ENCODE measurements at places on chromosomes 2 and 18.
A peak's percentile ranks its signal among the peaks of the same experiment; 100 is the strongest.

DNA sequence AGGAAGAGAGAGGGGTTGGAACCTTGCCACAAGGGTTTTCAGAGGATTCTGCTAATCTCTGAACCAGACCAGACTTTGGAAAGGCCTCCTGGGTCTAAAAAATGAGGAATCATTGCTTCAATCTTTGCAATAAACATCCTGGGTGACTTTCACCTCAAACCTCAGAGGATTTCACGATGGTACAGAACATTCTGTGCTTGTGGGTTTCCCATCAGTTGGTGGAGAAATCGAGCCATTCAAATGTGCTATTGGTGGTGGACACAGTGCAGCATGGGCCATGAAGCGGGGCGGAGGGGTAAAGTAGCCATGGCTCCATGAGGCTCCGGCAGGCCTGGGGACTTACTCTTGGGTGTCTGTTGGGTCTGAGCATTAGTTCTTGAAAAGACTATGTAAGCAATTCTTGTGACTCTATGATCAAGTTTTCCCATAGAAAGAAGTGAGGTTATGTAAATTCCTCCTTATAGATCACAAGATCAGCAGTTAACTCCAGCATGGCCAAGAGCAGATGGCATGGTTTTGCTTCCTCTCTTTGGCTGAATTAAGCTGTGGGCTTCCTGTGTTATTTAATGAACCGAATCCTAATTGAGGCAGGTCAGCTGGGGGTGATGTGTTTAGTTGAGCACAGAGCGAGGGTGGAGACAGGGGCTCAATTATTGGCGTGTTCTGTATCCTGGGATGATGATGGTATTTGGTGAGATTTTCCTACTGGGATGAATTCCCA lies 1.9 kb upstream of the IL1R2 start:
- DNase-seq, result no peak

- DNase-seq, result peak; percentile 52
Measured at GRCh38 chr18:77650799-77651385, 401.2 kb downstream of the GALR1 start.

DNA sequence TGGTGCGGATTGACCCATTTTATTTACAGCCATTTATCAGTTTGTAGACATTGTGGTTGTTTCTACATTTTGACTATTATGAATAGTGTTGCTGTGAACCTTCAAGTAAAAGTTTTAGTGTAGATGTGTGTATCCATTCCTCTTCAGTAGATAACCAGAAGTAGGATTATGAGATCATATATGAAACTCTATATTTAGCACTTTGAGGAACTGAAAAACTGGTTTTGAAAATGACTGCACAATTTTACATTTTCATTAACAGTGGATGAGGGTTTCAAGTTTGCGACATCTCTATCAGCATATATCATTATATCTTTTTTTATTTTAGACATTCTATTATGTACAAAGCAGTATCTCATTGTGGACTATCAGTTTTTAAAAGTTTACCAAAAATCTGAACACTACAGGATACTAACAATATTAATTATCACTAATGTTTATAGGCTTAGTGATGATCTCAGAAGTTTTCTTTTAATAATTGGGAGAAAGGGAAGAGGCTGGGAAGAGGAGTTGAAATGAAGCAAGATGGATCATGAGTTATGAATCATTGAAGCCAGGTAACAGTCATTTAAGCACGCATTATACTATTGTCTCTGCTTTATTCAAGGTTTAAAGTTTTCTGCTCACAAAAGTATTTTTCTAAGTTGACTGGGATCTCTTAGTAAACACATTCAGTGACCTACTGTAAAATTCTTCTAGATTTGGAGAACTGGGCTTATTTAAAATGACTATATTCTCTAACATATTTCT lies 329.0 kb upstream of the LRATD1 start:
- no peak for DNase-seq

DNA sequence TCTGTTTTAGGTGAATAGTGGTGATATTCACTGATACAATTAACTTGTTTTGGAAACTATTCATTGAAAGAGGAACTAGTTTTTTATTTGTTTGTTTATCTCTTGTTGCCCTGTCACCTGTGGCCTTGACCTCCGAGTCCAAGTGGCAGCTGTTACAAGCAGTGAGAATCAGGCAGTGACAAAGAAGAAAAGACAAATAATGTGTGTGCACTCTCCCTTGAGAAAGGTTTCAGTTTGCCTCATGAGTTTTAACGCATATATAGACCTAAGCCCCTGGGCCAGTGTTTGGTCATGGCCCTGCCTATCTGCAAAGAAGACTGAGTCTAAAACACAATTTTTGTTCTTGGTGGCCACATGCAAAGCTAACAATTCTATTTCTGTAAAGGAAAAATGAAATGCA lies 15.3 kb downstream of the KYNU start:
- DNase-seq, result no peak

GRCh38 chr2:189798312-189799029 lies 14.2 kb downstream of the PMS1 start:
- no peak for DNase-seq

- peak; percentile 33 for DNase-seq
Measured at GRCh38 chr2:230713331-230714135, 891 bp downstream of the CAB39 start.

- DNase-seq, result no peak
Measured at GRCh38 chr2:239202343-239202742, 198.5 kb downstream of the HDAC4 start.

- no peak for DNase-seq
Measured at GRCh38 chr2:71787476-71788185, 334.3 kb downstream of the DYSF start.

- DNase-seq, result no peak
Measured at GRCh38 chr18:7642331-7642890, 75.3 kb downstream of the PTPRM start.

DNA sequence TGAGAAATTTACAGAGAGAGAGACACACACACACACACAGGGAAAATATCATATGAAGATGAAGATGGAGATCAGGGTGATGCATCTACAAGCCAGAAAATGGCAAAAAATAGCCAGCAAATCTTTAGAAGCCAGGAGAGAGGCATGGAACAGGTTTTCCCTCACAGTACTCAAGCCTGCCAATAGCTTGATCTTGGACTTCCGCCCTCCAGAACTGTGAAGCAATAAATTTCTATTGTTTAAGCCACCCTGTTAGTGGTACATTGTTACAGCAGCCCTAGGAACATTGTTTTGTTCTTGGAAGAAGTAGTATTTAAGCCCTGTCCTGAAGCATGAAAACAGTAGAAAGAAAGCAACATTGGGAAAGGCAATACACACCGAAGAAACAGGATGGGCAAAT lies 292.0 kb upstream of the LRP1B start:
- DNase-seq, result no peak

- no peak for DNase-seq
Measured at GRCh38 chr18:50507120-50507590, 52.7 kb upstream of the MAPK4 start.

DNA sequence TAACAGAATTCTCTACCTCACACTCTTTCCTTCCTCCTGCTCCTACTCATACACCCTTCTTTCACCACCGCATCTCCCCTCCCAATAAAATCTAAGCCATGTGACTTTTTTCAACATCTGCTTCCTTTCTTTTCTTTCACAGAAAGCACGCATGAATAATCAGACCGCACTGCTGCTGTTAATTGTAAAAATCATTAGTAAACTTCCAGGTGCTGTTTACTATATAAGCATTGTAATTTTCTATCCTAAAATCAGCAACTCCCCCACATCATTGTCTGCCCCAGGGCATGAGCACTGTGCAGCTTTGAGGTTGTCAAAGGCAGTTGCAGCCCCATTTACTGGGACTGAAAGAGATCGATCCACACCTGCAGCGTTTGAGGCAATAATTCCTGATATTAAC lies 782.6 kb upstream of the ID2 start:
- DNase-seq, result no peak

GRCh38 chr2:225040142-225040541 lies 2.1 kb downstream of the DOCK10 start:
- no peak for DNase-seq

- DNase-seq, result no peak
Measured at GRCh38 chr2:55490554-55490953, 29.0 kb upstream of the CFAP36 start.

DNA sequence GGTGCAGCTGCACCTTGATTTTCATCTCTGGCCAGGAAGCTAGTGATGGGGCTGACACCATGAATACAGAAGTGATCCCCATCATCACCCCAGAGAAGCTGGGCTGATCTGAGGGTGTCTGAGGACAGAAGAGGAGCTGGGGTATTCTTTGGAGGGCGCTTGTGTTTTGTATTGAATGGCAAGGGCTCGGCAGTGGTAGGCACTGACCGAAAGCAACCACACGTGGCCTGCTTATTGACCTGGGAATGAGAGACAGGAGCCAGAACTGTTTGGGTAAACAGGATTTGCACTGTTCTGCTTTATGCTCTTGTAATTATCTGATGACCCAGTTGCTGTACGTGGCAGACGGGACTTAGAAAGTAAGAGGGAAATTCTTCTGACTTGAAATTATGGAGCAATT lies 62.6 kb upstream of the RPL31 start:
- no peak for DNase-seq

DNA sequence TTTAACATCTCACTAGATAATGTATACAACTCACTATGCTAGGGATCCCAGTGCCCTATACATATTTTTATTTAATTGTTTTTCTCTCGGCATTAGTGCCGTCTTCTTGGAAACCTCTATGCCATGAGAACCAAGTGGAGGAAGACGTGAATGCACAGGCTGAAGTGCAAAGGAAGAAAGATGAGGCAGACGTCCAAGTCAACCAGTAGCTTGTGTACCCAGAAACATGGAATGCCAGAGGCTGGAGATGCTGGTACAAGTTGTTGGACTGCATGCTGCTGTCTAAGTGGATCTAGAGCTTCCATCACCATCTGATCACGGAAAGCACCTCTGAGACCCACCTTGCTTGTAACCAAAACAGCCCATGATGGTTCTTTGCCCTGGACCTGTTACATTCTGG lies 12.5 kb upstream of the GEMIN6 start:
- no peak for DNase-seq

DNA sequence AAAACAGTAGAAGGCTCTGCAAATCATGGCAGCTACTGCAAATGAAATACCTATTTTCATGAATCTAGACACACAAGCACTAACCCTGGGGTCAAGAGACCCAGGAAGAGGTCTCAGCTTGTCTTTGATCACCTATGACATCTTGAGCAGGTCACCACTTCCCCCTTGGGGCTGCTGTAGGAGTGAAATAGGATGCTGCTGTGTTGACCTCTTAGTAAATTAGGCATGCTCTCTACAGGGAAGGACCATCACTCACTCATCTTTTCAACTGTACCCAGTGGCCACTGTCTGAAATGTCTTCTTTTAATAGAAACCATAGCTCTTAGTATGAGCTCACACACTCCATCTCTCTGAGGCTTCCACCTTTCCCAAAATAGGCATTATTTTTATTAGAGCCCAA lies 83.8 kb downstream of the NCK2 start:
- DNase-seq, result no peak

DNA sequence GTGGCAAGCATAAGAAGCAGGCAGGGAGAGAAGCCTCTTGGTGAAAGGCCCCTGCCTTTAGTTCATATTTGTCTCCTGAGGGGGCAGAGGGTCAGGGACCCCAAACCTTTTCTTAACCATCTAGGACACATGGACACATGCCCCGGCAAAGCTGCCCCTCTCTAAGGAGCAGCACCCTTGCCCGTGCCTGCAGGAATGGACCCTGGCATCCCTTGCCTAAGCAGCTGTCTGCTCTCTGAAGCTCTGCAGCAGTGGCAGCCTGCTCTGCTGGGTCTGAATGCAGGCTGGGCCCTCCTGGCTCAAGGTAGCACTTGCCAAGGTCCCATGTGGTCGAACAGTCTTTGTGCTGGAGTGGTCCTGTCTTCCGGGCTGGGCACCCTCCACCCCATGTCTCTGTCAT lies 174.4 kb downstream of the CELF4 start:
- no peak for DNase-seq

DNA sequence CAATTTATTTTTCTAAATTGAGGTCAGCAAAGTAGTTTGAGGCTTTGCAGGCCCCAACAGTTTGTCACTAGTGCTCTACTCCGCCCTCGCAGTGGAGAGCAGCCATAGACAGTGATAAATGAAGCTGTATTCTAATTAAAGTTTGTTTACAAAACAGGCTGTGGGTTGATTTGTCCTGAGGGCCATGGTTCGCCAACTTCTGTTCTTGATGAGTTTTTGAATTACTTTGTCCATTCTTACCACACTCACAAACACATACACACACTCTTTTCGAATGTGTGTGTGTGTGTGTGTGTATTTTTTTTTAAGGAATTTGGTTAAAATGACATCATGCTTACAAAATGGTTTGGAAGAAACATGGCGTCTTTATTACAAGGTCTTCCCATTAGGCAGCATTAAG lies 68.6 kb downstream of the MTCL1 start:
- DNase-seq, result no peak

DNA sequence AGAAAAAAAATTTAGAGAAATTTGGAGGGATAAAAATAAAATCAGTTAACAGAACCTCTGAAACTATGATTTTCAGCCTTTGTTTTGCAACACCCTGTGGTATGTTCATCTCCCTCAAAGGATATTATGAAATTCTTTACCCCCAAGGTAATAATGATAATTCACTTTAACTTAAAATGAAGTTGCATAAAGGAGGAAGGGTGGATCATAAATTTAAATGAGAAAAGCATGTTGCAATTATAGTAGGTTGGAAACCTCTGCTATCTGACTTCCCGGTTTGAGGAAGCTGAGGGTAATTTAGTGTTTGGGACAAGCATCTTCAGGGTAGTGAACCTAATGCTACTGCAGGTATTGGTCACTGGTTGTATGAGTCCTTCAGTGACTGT lies 102.9 kb downstream of the BABAM2 start:
- no peak for DNase-seq

DNA sequence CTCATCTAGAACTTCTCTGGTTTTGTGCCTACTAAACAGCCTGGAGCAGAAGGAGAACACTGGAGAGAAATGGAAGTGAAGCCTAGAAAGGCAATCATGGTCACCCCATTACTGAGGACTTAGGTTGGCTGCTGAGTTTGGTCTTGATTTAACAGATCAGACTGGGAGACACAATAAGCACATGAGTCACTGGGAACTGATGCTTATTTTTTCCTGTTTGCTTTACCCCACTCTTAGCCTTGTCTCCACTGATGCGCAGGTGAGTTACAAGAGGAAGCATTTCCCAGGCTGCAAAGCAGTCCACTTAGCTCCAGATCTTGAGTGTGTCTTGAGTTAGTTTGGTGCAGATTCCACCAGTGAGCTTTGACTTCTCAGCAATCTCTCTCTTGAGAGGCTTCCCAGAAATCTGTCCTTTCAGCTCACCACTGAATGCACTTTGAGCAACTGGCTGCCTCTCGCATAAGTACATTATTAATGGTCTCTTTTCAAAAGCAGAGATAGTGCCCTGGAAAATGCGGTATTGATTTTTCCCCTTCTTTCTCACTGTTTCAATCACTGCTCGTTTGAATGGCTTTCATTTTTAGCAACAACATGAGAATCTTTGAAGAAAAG lies 390.2 kb upstream of the SETBP1 start:
- DNase-seq, result no peak
